ENCODE measurements at places on chromosomes 7 and 10.

- no peak for DNase-seq
Measured at GRCh38 chr10:45532480-45532879, 140.1 kb downstream of the ZFAND4 start.

DNA sequence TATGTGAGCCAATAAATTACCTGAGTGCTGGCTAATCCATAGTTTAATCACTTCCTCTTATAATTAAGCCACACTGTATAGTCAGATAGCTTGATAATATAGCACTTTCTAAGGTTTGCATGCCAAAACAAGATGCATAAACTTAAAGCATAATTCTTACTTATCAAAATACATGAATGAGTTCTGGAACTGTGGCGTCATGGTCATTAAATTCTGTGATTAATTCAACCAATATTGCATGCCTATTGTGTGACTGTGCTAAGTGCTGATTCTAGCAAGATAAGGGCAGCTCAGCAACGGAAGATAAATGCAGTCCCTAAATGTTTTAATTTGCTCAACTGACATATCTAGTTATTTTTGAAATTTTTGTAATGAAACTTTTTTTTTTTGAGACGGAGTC, 29.7 kb downstream of the HOXA1 start:
- DNase-seq: no peak

DNA sequence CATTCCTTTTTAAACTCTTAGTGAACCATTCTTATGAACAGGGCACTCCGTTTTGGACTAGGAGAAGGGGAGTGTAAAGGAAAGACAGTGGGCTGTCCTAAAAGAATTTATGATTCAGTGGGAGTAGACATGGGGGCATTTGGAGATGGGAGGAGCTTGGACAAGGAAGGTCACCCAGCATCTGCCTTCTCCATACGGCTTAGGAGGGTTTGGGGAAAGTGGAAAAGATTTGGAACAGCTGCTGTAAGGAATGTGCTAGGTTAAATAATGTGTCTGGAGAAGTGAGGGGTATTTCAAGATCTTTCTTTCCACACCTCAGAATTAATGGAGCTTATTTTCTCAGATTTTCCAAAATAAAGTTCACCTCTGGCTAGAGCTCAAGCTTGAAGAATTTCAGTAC, 24.0 kb downstream of the SLC35G1 start:
- DNase-seq: no peak

DNA sequence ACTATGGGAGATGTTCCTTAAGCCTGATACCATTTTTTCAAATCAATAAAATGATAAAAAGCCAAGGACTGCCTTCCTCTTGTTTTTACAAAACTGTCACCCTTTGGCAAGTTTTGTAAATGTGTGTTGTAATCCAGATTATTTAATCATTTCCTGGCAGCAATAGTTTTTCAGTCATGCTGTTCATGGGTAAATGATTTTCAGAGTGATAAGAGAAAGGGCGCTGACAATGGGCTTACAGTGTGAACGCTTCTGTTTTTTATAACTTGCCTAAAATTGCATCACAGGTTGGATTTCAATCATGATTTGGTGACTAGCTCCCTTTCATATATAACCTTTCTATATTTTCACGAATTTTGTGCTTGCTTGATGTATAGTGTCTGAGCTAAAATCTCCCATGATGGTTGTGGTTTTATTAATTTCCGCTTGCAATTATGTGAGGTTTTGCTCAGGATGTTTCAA, 19.0 kb upstream of the DMBT1 start:
- no peak for DNase-seq

DNA sequence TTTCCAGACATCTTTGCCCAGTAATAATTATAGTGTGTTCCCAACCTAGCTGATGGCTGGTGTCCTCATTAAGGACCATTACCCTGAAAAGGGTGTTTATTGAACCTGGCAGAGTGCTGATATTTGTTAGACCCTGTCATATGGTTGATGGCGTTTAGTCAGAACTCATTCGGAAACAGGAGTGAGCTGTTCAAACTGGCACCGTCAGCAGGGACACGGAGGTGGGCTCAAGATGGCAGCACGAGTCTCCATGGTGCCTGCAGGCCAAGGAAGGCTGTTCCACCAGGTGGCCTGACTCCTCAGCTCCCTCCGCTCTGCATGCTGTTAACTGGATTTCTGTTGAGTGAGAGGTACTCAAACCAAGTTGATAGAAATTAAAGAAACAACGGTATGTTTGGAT, 589.1 kb upstream of the MGMT start:
- DNase-seq: no peak

DNA sequence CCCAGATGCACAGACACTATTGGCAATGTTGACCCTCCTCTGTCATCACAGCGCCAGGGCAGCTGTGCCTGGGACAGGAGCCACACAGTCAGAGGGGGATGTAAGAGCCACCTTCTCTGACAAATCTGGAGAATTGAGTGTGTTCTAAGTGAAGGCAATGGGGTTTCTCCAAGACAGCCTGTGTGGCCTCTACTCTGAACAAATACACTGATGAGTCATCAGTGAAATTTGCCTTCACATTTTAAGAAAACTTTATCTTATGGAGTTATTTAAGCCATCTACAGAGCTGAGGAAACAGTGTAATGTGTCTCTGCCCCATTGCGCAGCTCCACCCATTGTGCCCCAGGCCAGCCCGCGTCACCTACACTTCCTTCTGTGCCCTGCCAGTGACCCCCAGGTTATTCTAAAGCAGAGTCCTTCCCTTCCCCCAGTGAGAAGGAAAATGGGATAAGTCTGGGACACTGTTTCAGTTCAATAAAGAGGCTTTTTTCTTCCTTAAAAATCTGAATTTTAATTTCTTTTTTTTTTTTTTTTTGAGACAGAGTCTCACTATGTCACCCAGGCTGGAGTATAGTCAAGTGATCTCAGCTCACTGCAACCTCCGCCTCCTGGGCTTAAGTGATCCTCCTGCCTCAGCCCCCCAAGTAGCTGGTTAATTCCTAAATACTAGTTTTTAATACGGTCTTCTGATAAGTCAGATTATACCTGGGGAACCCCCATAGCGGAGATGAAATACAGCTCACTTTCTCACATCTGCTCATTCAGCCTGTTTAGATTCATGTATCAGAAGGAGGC, 21.8 kb downstream of the AKR1E2 start:
- no peak for DNase-seq

DNA sequence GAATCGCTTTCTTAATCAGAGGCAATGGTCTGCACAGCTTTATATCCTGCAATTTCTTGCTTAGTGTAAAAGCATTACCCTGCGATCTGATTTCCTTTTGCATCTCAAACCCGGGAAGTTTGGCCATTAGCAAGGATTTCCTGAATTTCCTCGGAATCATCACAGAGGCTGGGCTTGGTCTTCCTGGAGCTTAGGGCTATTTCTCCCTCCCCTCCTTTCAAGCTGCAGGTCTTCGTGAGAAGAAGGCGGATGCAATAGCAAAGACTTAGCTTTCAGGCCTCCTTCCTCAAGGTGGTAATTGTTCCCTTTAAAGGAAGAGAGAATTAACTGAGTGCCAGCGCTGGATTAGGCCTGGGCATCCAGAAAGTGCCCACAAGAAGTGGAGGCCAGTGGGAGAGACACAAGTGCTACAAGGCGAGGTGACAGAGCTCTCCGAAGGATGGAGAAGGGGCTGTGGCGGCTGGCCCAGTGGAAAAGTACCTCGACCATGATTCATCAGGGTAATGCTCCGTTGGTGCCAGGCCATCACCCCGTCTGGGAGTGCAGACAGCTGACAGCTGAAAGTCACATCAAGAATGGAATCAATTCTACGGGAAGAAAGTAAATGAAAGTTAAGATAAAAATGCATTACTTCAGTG, 4.0 kb upstream of the ARMS2 start:
- no peak for DNase-seq

DNA sequence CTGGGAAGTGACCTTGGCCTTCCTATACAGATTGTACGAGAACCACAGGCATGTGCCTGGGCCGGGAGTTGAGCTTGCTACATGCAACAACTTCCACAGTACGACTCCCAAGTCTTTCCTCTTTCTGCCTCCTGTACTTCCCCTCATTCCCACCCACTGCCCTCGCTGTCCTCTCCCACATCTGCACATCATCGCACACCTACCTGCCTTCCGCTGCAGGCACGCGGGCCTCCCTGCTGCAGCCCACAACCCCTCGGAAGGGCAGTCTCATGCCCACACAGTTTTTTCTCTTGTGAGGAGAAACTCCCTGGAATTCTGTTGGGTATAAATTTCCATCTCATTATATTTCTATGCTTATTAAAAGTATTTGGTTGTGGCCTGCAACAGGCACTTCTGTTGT, 117.2 kb downstream of the ACTR3B start:
- no peak for DNase-seq

DNA sequence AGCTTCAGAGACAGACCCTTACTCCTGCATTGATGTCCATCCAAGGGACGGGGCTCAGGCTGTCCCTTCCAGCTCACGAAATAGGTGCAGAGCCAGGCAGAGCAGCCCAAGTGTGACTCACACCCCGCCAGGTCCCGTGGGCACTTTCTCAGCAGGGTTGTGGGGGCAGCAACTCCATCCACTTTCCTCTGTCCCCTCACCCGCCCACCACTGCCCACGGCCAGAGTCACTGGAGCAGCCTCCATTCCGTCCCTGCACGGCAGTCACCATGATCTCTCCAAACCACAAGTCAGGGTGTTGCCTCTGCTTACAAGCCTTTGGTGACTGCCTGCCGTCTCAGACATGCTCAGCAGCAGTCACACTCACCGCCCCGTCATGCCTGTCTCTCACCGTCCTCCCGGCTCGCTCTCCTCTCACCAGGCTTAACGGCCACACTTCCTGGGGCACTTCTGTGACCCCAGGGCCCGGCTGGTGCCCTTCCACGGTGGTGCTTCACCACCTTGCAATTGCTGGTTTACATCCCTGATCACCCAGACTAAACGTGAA, 39.3 kb downstream of the CALML3 start:
- DNase-seq: peak; percentile 36

- DNase-seq: peak; percentile 50
Measured at GRCh38 chr10:13440185-13441061, 88.4 kb downstream of the BEND7 start.

DNA sequence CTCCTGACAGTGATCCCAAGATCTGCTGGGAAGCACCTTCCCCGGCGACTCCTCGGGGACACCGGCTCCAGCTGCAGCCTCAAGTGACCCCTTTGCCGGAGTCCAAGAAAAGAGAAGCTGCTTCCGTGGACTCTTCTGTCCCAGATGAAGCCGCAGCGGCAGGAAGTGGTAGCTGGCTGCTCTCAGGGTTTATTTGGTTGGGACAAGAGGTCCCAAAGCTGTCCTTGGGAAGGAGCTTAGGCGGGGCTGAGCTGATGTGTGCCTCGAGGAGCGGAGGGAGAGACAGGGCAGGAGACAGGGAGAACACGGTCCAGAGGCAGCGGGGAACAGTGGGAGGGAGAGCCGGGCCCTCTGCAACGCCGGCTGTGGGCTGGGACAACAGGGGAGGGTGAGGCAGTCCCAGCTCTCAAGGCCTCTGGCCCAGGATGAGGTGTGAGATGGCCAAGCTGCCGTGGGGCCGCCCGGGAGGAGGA, 13.1 kb upstream of the FAM20C start:
- no peak for DNase-seq

GRCh38 chr10:56912043-56912442, 551.0 kb upstream of the ZWINT start:
- no peak for DNase-seq

DNA sequence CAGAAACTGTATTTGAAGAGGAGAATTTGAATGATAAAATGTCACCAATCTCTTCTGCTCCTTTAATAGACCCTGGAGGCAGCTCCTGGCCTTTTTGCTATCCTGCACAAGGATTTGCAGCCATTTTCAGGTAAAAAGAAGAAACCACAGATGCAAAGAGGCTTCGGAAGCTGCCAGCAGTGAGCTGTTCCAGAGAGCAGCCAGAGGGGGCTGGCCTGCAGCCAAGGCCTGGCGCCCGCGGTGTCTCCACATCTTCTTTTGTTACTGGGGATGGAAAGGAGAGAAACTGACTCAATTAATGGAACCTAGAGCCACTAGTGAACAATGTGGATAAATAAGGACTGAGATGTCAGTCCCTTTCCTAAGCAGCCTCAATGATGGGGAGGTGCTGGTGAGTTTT, 23.9 kb upstream of the GPR26 start:
- no peak for DNase-seq

- DNase-seq: no peak
Measured at GRCh38 chr7:51569581-51569980, 253.0 kb upstream of the COBL start.

- DNase-seq: no peak
Measured at GRCh38 chr10:88168171-88169036, 305.0 kb downstream of the PTEN start.

DNA sequence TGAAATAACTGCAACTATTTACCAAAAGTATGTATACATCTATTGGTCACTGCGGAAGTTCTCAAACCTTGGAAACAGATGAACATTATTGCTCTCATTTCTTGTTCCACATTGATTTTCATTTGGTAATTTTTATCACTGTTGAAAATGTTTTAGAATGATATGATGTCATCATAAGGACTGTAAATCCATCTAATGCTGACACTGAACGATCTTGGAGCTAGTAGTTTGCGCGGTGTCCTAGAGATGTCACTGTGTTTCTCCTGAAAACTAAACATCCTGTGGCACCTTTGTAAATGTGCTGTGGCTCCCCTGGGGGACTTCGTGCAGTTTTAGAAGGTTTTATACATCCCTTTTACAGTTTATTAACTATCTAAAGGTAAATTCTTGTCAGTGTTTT, 73.5 kb downstream of the DNAJB9 start:
- DNase-seq: no peak

DNA sequence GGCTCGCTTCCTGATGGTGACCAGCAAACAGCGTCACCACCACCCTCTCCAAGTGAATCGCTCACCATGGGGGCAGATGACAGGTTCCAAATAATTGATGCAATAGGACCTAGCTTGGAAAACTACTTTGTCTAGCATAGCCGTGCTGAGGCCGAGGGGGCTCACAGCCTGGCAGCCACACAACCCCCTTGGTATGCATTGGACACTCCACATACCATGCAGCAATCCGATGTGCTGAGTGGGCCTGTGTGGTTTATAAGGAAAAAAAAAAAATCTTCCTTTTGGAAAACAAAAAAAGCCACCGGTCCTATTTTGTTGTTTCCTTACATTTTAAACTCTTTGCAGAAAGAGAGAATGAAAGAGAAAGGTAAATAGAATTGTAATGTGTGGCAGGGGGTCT, 15.1 kb downstream of the GATA3 start:
- DNase-seq: no peak

DNA sequence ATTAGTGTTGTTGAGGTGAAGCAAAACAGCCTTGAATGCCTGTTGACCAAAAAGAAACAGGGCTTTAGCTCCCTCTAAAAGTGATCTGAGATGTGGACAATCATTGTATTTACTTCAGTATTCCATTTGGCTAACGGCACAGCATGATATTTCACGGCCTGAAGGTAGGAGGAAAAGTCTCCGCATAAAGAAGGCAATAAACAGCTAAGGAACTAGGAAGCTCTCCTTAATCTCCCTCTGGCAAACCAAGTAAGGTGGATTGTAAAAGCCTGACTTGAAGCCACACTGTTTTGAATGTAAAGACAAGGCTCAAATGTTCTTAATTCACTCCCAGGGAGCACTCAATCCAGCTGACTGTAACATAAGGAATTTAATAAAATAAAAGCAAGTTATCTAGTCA, 160.0 kb upstream of the ZNF804B start:
- DNase-seq: no peak

All from stimulated activated CD4-positive, alpha-beta T cell treated with anti-CD3 and anti-CD28 coated beads, Interleukin-15, amount 100 ng/mL, for 1 hour (primary cell).